ENCODE measurements at places on chromosomes 12 and 14.

- DNase-seq = no peak
Observed at GRCh38 chr14:71115821-71116567, 208.7 kb downstream of the PCNX1 start.

DNA sequence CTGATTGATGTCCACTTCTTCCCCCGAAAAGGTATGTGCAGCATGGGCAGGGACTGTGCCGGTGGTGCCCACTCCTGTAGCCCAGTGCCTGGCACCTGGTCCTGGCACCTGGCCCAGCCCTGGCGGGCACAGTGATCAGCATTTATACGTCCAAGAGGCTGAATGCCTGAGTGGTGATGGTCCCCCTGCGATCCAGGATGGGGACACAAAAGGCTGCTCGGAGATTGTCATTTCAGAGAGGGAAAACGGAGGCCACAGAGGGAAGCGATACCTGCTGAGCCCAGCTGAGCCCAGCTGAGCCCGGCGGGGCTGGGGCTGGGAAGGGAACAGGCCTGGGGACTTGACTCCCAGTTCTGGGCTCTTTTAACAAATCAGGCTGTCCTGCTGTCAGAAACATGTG lies 55.8 kb downstream of the PRIMA1 start:
- DNase-seq = no peak

- DNase-seq = no peak
Observed at GRCh38 chr14:76962303-76962660, 66.2 kb downstream of the IRF2BPL start.

DNA sequence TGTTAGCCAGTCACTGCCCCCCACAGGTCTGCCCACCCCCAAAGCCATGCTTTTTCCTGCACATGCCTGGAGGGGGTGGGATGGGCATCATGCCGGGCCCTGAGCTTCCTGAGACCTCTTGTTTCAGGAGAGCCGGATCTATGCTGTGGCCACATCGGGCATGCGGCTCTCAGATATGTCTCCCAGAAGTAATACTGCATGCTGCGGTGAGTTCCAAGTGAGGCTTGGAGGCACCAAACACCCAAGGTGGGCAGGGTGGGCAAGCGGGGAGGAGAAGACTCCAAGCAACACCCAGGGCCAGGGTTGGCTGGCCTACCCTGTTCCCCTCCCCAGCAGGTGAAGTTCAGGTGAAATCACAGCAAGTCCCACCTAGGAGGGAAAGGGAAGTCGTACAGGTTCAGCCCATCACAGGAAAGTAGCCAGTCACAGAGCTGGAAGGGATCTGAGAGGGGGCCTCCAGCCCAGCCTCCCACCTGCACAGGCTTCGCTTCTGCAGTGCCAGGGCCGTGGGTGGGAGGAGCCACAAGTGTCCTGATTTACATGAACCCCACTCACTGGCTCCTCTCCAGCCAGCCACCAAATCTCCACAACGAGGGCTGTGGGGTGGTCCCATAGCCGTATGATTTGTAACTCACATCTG lies 30.9 kb downstream of the PIGH start:
- DNase-seq = no peak

- peak; percentile 94 for DNase-seq
Observed at GRCh38 chr12:96489392-96490056, at the start of gene CFAP54. Gene CFAP54, plus strand, starts transcription at chr12:96489577. Its CDS starts 33 bp downstream, at chr12:96489610.

- DNase-seq = no peak
Observed at GRCh38 chr12:44837114-44837755, 38.9 kb downstream of the NELL2 start.

DNA sequence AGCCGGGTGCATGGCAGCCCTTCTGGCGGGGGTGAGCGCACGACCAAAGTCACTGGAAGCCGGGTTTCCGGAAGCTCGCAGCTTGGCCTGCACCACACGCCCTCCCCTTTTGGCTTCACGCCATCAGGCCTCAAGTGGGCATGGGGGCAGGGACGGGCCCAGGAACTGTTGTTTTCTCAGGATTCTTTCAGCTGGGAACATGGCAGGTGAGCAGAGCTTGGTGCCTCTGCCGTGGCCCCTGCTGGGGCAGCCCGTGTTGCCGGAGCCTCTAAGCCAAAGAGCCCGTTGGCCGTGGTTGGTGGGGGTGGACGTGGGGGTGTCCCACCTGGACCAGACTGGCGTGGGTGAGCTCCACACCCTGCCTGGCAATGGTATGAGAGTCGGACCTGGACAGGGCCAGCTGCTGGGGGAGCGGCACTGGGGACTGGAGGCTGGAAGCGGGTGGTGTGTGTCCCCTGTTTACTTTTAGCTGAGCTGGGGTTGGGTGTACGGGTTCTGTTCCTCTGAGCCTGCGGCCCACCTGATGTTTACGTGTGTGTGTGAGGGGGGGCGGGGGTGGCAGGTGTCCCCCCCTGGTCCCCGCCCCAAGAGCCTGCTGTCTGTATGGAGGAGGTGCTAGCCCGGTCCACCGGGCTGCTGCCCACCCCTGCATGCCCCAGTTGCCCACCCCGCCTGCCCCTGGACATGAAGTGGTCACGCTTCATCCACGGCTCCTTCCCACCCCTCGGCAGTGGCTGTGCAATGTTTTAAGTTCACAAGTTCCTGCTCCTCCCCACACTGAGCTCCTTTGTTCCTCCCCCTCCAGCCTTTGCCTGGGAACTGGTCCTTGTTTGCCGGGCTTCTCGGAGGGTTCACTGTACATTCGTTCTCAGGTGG lies 28.7 kb upstream of the PLD4 start:
- DNase-seq = no peak

GRCh38 chr14:49951229-49951607 lies 58.3 kb downstream of the ARF6 start:
- no peak for DNase-seq

DNA sequence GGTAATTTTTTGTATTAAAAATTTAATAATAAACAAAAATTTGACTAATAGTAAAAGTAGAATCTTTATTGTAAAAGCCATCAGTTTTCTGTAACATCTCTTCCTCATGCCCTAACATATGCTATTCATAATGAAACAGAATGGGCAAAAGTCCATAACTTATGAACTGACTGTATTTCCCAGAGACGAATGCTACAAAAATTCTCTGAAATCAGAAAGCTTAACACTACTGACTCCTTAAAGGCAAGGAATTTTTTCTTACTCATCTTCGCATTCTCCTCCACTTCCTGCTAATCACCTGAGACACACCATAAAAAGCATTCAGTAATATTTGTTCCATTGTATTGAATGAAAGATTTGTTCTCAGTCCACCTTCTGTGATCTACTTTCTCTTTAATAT lies 17.6 kb downstream of the MON2 start:
- DNase-seq = no peak

DNA sequence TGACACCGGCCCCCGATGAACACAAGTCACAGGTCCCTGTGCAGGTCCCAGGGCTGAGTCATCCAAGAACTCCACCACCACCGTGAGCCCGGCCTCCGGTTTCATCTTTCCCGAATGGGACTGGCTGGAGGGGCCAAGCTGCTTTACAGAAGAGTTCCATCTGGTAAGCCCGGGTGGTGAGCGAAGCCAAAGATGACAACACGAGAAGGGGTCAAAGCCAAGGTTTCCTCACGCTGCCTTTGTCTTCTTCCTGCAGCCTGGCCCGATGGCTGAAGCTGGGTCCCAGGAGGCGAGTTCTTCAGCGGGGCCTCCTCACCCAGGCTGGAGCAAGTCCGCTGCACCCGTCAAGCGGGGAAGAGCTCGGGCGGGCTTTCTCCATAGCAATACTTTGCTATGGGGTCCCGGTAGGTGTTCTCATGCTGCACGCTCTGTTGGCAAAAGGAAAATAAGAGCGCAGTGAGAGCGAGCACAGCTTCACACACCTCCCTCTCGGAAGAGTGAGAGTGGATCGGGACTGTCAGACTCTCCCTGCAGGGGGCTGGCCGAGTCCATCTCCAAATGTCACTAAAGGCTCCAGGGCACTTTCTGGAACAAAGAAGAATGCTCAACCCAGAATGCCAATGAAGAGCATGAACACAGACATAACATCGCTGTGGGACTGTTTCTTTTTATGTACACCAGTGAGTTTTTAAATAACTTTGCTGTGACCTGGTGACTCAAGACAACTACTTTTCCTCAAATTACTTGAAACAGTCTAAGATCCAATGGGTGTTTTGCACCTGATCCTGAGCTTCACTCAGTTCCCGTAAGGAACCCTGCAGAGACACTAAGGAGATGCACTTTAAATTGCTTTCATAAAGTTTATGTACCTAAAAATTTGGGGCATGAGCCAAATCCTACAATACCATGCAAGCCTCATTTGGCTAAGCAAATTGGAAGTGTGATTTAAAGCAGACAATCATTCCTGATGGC lies 20.1 kb downstream of the SPRING1 start:
- DNase-seq = peak; percentile 65

DNA sequence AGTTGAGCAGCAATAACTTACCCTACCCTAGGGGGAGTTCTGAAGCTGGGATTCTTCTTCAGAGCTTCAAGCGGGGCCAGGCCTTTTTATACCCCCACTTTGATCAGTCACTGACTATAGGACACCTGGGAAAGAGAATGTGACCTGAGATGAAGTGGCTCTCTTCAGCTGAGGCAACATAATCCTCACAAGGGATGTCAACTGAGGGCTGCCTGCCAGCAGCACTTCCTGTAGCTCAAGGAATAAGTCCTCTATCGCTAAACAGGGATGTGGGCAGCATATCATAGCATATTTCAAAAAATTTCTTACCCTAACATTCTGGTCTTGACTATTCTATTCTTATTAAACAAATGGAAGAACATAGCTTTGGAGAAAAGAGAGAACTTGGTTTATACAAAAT lies 17.4 kb downstream of the LGALS3 start:
- DNase-seq = peak; percentile 19

DNA sequence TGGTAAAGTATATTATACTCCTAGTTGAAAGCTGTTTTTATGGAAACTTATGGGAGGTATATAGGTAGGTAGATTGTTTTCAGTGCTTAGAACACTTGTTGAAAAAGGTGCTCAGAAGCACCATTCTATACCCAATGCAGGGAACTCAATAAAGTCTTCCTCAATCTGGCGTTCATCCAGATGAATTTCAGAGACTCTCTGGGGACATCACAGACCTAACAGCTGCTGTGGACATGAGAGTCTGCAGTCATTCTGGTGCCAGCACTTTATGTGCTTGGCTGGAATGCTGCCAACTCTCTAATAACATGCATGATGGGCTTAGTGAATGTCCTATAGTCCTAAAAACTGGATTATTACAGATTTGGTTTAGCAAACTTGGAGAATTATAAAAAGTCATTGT lies 115.9 kb downstream of the NTN4 start:
- DNase-seq = peak; percentile 33

- DNase-seq = no peak
Observed at GRCh38 chr12:127300753-127301152, 966.2 kb upstream of the TMEM132C start.

DNA sequence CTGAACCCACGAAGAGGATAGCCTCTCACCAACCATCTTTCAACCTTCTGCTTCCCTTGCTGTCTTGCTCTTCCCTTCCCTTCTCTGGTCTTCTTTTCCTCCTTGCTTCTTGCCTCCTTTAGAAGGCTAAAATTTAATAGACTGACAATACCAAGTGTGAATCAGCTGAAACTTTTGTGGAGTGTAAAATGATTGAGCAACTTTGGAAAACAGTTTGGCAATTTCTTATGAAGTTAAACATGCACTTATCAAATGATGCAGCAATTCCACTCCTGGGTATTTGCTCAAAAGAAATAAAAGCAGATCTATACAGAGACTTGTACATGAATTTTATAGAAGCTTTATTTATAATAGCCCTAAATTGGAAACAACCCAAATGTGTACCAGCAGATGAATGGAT lies 3.3 kb upstream of the KRT86 start:
- DNase-seq = peak; percentile 33

GRCh38 chr12:118498171-118498570 lies 121.8 kb downstream of the SUDS3 start:
- no peak for DNase-seq

- DNase-seq = no peak
Observed at GRCh38 chr12:122204167-122205052, 901 bp downstream of the B3GNT4 start.

Measured in choroid plexus epithelial cell (primary cell).